ENCODE measurements at places on chromosomes 16 and 17. TPM values are rescaled to one million over a fixed set of nuclear protein-coding genes. Genes with fewer than 3 reads are reported as not detected.

The TMEM106A gene
- 15.5 TPM for total RNA-seq

The C17orf50 gene
- not detected for total RNA-seq

The CKLF gene
- 34.0 TPM for total RNA-seq

The RAMP2 gene
- 41.9 TPM for total RNA-seq

The TRIM25 gene
- 118 TPM for total RNA-seq

The ALDH3A1 gene
- 1.2 TPM for total RNA-seq

The PRDM7 gene
- not detected for total RNA-seq

The ATP2C2 gene
- 33.2 TPM for total RNA-seq

The MTMR4 gene
- 76.4 TPM for total RNA-seq

The TMEM132E gene
- 0.26 TPM for total RNA-seq

The ITGAL gene
- total RNA-seq: 8.9 TPM

The ANKRD40CL gene
- not detected for total RNA-seq

The TERB1 gene
- total RNA-seq: 1.0 TPM

The TP53TG3E gene
- not detected for total RNA-seq

The TSPOAP1 gene
- total RNA-seq: 21.0 TPM

The KRTAP2-2 gene
- total RNA-seq: not detected

The KCNG4 gene
- not detected for total RNA-seq

The MAP2K6 gene
- total RNA-seq: 10.6 TPM

The CTRL gene
- total RNA-seq: 2.1 TPM

The FOXF1 gene
- 31.7 TPM for total RNA-seq

The FBXL16 gene
- 1.3 TPM for total RNA-seq

The RAC3 gene
- 5.0 TPM for total RNA-seq

The LRRC36 gene
- total RNA-seq: not detected

The SLC2A4 gene
- 11.2 TPM for total RNA-seq

The SLC16A11 gene
- total RNA-seq: 2.8 TPM

The KRT13 gene
- total RNA-seq: 2,358 TPM

The ZFPM1 gene
- total RNA-seq: 13.7 TPM

The CD300H gene
- not detected for total RNA-seq

The CARD14 gene
- total RNA-seq: 19.3 TPM

The GP1BA gene
- not detected for total RNA-seq

The GNAO1 gene
- total RNA-seq: 23.8 TPM

The CDH3 gene
- 17.4 TPM for total RNA-seq

The TEKT5 gene
- 8.0 TPM for total RNA-seq

The CTF1 gene
- 8.2 TPM for total RNA-seq

The MRPS7 gene
- 57.0 TPM for total RNA-seq

The RAB11FIP4 gene
- total RNA-seq: 40.7 TPM

The KRTAP2-3 gene
- total RNA-seq: not detected

The BTBD17 gene
- total RNA-seq: not detected

The FBXO47 gene
- not detected for total RNA-seq

The TBC1D3B gene
- total RNA-seq: 13.6 TPM

The CSH2 gene
- not detected for total RNA-seq

The GGT6 gene
- 83.6 TPM for total RNA-seq

The GFER gene
- total RNA-seq: 16.5 TPM

The CLEC19A gene
- not detected for total RNA-seq

The CA4 gene
- 1.5 TPM for total RNA-seq

The SEPHS2 gene
- total RNA-seq: 36.2 TPM

The SGSM2 gene
- total RNA-seq: 113 TPM

The NUPR1 gene
- total RNA-seq: 127 TPM

The TMEM100 gene
- total RNA-seq: 8.4 TPM

The KRTAP1-4 gene
- total RNA-seq: not detected

The KCNJ12 gene
- total RNA-seq: 1.6 TPM

The ZFHX3 gene
- 60.8 TPM for total RNA-seq

The PLA2G10 gene
- 1.4 TPM for total RNA-seq

The VASN gene
- total RNA-seq: 13.4 TPM

The HBM gene
- total RNA-seq: not detected

The CES1 gene
- total RNA-seq: 56.8 TPM

The CA5A gene
- not detected for total RNA-seq

The NLRC3 gene
- 3.0 TPM for total RNA-seq

The KRT32 gene
- not detected for total RNA-seq

All from ureter (tissue), 1 donor.